ENCODE measurements at places on chromosomes 2 and 18.

- DNase-seq = no peak
Measured at GRCh38 chr2:207224791-207225482, 59.2 kb upstream of the KLF7 start.

DNA sequence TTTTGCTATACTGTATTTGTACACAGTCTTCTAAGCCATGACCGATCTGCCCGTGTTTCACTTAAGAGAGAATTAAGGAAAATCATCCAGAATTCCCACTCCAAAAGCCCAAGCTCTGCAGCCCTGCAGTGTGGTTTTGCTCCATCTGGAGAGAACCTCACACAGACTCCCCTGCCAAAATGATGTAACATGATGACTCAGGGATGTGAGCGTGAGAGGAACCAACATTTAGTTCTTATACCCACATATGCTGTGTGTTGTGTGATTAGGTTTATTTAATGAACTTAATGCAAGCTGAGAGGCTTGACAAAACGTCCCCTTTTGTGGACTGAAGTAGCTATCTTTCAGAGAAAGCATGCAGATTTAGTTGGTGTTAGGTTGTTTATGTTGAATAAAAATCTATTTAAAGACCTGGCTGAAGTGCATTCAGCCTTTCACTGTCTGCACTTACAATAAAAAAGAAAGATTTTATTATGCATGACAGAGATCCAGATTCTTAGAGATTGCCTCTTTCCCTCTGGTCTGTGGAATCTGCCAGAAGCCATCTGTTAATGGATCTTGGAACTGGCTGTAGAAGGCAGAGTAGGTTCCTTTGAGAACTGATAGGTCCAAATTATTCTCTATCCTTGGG, 6.3 kb downstream of the RAB12 start:
- no peak for DNase-seq

GRCh38 chr2:54809819-54810218, 86.4 kb downstream of the EML6 start:
- DNase-seq = no peak

GRCh38 chr2:136020831-136021230, 35.4 kb upstream of the DARS1 start:
- DNase-seq = no peak

- no peak for DNase-seq
Measured at GRCh38 chr2:32852856-32853255, 93.9 kb upstream of the LTBP1 start.

- DNase-seq = no peak
Measured at GRCh38 chr18:10140461-10141282, 226.9 kb downstream of the VAPA start.

GRCh38 chr2:241657786-241658254, 20.3 kb downstream of the ATG4B start:
- DNase-seq = no peak

DNA sequence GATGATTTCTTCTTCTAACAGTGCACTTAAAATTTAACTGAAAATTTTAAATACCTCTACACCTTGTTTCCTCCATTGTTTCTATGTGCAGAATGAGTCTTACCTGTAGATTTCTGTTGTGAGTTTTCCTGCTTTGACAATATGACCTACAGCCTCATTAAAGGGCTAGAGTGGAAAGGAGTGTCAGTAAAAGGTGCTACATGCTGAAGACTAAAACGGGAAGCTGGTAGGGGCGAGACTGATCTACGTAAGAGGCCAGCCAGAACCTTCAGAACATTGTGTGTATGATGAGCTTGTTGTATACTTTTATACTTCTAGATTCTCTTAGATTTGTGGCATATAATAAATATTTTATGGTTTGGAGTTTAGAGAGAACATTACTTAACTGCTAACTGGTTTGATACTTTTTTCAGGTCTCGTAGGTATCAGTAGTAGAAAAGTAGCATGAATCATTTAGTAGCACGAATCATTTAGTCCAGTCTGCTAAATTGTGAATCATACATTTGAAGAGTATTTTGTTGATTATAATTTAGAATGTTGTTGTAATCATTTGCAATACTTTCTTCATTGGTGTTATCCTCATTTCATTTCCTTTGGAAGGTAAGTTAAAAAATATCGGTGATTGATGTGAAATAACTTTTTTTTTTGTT, 14.3 kb downstream of the INSIG2 start:
- no peak for DNase-seq

DNA sequence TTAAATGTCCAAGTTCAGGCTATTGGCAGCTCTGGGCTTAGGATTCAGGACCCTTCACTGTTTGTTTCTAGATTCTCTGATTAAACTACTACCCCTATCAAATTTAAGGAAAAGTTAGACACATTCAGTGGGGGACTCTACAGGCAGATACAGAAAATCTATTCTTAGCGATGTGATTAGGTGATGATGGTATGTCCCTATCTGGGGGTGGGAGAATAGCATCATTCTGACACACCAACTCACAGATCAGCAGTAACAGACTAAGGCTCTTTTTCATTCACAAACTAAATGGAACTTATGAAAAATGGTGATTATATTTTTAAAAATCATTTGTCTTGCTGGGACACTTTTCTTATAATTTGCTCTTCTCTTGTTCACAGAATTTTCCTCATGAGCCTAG, 232.9 kb upstream of the CDH2 start:
- DNase-seq = no peak

GRCh38 chr18:23875966-23876895, 138.3 kb upstream of the TTC39C start:
- DNase-seq = no peak

GRCh38 chr2:71903841-71904240, 243.8 kb downstream of the CYP26B1 start:
- DNase-seq = no peak

Measured in omental fat pad (tissue), 4 donors.